ENCODE measurements at places on chromosomes 11 and 22. TPM values are rescaled to one million over a fixed set of nuclear protein-coding genes. Genes with fewer than 3 reads are reported as not detected.

Gene MUC5AC
- polyA plus RNA-seq, result under 0.01 TPM

Gene MMP7
- polyA plus RNA-seq, result not detected

Gene CRYBB2
- 1.7 TPM for polyA plus RNA-seq

Gene PRR33
- not detected for polyA plus RNA-seq

Gene RTN4R
- polyA plus RNA-seq, result 0.16 TPM

Gene ALDH3B2
- polyA plus RNA-seq, result not detected

Gene CDC42EP2
- 21.1 TPM for polyA plus RNA-seq

Gene DRAP1
- 96.9 TPM for polyA plus RNA-seq

Gene CCND1
- polyA plus RNA-seq, result 249 TPM

Gene EIF3D
- 349 TPM for polyA plus RNA-seq

Gene PYGM
- 0.20 TPM for polyA plus RNA-seq

DNA sequence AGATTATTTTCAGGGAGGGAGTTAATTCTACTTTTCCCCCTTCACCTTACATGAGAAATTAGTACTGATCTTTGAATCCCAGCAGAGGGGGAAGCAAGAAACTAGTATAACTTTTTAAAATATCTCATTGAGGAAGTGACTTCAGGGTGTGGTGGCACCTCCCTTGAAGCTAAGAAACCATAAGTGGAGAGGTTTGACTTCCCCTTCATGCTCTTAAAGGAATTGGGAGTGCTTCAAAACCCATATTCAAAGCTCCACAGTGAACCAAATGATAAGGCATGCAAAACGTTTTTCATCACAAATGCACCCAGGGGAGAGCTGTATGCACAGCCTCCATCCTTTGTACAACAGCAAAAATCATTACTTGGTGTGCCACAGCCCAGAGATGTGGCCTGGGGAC lies 540 bp downstream of the MS4A14 start:
- DNase-seq, result no peak

GRCh38 chr11:61613051-61613450 lies 32.2 kb upstream of the SYT7 start:
- DNase-seq, result no peak

DNA sequence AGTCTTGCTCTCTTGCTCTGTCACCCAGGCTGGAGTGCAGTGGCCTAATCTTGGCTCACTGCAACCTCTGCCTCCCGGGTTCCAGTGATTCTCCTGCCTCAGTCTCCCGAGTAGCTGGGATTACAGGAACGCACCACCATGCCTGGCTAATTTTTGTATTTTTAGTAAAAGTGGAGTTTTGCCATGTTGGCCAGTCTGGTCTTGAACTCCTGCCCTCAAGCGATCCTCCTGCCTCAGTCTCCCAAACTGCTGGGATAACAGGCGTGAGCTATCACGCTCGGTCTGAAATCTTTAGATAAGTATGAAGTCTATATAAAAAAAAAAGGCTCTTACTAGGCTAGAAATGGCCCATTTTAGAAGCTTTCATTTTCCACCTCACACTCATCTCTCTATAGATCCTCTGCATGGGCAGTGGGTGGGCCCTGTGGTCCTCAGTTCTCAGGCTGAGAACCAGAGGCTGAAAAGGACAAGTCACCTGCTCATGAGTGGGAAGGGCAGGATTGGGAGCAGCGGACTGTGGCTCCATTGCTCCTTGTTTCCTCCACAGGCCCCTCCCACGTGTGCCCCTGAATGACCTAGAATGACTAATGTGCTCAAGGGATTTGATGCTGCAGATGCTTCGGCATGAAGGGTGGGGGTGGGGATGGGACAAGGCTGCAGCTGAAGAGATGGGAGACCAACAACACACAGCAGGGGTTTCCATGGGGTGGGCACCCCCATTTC lies 19.8 kb upstream of the PRAME start:
- no peak for DNase-seq

GRCh38 chr11:1653541-1654387 lies 24.2 kb downstream of the KRTAP5-5 start:
- DNase-seq, result no peak

GRCh38 chr11:75270896-75271418 lies 30.4 kb downstream of the TPBGL start:
- no peak for DNase-seq

DNA sequence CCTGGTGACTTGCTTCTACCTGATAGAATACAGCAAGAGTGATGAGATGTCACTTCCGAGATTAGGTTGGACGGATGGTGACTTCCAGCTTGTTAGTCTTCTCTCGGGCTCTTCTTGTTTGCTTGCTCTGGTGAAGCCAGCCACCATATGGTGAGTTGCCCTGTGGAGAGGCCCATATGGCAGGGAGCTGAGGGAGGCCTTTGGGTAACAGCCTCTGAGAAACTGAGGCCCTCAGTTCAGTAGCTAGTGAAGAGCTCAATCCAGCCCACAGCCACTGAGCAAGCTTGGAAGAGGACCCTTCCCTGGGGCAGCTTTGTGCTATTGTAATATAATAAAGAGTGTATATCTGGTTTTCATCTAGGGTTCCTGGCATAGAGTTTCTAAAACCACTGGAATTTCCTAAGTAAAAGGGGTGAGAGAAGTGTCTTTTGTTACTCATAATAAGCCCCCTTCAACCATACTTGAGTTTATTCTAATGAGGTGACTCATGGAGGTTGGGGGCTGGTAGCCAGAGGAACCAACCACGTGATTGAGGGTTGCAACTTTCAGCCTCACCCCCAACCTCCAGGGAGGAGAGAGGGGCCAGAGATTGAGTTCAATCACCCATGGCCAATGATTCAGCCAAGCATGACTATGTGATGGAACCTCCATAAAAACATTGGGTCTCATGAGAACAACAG lies 8.0 kb upstream of the TPCN2 start:
- DNase-seq, result peak; percentile 62

DNA sequence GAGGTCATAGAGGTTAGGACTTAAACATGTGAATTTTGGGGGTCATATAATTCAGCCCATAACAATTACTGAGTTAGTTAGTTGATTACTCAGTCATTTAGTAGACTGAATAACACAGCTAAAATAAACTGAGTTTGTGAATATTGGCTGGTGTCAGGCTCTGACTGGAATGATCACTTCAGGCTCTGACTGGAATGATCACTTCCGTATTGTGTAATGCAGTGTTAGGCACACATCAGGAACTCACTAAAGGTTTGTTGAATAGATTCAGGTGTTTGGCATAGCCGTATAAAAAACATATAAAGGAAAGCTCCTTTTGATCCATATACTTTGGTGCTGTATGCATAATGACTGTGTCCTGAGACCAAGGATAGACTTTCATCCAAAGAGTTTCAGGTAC lies 610.5 kb downstream of the INSC start:
- DNase-seq, result no peak

- no peak for DNase-seq
Observed at GRCh38 chr22:33984211-33984610, 63.9 kb upstream of the LARGE1 start.

- DNase-seq, result no peak
Observed at GRCh38 chr11:93548679-93549319, 5.6 kb upstream of the SMCO4 start.

DNA sequence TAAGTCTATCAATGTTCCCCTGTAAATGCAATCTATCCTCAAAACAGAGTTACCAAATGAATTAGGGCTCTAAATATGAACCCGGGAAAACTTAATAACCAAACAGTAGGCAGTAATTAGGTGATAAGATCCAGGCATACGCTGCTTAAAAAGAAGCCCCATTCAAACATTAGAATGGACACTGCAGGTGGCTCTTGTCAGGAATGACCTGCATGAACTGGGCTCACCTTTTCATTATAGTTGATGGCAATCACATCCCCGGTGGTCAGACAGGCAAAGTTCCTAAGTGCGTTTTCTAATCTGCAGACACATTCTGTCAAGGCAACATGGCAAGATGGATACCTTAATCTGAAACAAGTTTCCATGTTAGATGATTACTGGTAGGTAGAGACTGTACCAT lies 14.0 kb downstream of the UFD1 start:
- DNase-seq, result no peak

DNA sequence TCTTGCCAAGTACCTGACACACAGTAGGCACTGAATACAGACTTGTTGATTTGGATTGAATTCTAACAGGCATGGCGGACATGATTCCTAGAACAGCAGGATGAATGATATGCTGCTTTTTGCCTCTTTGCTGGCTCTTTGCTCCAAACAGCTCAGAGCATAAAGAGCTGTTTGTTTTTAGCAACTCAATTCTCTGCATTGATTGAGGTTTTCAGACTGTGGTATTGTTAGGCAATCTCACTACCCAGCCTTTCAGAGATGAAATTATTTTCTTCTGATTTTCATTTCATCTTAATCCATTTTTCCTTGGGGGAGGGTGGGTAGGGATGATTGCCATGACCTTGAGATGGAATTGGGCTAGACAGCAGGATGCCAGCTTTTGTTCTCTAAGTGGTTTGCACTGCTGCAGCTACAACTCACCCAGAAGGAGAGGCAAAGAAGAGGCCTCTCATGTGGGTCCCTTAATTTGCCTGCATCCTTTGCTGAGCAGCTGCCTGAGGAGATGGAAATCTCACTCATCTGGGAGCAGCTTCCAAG lies 20.5 kb downstream of the COA4 start:
- DNase-seq, result no peak

DNA sequence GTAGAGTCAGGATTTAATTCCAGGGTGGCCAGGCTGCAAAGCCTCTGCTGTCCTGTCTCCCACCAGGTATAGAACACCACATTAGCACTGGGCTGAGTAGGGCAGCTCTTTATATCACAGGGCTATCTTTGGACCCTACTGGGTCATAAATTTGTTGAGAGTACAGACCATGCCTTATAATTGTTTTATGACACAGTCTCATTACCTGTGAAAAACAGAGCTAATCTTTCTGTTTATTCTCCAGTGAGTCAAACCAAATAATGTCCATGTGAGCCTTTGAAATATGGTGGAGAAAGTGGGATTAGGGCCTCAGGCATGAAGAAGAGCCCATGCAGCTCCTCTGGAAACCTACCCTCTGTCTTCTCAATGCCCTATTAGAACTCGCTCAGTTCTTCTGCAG lies 49.6 kb upstream of the KIRREL3 start:
- DNase-seq, result no peak

GRCh38 chr22:30857791-30858190 lies 110.8 kb downstream of the MORC2 start:
- no peak for DNase-seq

GRCh38 chr11:65695459-65696241 lies 16.4 kb upstream of the KAT5 start:
- DNase-seq, result no peak

DNA sequence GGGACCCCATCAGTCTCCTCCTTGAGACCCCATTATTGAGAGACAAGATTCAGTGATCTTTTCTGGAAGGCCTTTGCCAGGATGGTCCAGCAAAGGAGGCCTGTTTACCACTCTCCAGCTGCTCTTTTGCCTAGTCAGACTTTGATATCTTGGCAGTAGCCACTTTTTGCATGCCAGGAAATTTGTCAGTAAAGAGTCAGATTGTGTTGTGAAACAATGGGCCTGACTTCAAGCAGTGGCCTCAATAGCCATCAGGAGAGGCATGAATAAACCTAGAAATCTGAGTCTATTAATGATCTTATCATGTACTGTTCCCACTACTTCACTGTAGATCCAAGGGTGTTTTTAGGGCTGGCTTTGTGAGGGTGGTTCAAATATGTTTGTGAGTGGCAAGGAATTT lies 479.4 kb downstream of the JRKL start:
- DNase-seq, result no peak

DNA sequence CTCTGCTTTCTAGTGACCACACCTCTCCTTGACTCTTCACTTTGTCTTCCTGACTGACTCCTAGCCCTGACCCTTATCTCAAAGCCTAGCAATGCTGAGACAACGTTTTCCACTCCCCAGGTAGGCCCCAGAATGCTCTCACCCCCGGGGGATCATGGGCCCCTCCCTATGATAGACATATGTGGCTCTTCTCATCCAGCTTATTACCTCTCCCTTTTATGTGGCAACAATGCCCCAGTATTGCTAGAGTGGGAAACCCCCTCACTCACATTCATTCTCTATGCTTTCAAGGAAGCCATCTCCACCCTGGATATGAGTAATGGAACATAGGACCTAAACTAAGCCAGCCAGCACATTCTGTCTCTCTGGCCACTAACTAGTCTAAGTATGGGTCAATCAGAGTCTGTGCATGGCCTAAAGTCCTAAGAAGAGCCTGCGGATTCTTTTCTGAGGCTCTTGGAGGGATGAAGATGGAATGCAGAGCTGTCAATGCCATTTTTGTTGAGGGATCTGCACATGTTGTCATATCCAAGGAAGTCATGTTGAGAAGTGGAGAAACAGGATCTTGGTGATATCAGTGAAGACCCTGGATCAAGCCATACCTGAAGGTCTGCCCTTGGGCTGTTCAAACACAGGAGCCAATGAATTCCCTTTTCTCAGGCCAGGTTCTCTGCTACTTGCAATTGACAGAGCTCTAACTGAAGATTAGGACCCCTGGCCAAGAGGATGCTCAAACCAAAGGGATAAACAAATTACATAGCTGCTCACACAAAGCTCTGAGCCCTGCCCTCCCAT lies 79.8 kb upstream of the GRK3 start:
- DNase-seq, result no peak

GRCh38 chr11:128420265-128420664 lies 167.1 kb downstream of the ETS1 start:
- DNase-seq, result no peak

DNA sequence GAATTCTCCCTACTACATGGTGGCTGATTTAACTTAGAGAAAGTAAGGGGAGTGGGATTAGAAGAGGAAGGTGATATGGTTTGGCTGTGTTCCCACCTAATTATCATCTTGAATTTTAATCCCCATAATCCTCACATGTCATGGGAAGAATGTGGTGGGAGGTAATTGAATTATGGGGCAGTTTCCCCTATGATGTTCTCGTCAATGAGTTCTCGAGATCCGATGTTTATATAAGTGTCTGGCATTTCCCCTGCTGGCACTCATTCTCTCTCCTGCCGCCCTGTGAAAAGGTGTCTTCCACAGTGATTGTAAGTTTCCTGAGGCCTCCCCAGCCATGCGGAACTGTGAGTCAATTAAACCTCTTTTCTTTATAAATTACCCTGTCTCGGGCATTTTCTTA lies 169.3 kb downstream of the CASP12 start:
- DNase-seq, result no peak

GRCh38 chr11:28836285-28837081 lies 728.3 kb downstream of the METTL15 start:
- DNase-seq, result peak; percentile 89

DNA sequence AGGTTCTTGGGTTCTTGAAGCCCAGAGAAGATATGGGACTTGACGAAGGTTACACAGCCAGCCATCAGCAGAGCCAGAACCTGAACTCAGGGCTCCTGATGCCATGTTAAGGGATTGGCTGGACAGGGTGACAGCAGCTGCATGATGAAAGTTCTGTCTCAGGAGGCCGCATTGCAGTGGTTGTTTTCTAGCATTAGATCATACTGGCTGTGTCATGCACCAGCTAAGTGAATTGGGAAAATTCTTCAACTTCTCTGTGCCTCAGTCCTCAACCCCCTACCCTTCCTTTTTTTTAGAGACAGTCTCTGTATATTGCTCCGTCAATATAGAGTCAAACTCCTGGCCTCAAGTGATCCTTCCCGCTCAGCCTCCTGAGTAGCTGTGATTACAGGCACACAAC lies 5.4 kb upstream of the LTBP3 start:
- no peak for DNase-seq

GRCh38 chr11:35934981-35935380 lies 8.9 kb upstream of the LDLRAD3 start:
- no peak for DNase-seq
